HCT116 (cell line): ENCODE measurements at places on chromosomes 16 and 17.
A peak's percentile ranks its signal among the peaks of the same experiment; 100 is the strongest.

DNA sequence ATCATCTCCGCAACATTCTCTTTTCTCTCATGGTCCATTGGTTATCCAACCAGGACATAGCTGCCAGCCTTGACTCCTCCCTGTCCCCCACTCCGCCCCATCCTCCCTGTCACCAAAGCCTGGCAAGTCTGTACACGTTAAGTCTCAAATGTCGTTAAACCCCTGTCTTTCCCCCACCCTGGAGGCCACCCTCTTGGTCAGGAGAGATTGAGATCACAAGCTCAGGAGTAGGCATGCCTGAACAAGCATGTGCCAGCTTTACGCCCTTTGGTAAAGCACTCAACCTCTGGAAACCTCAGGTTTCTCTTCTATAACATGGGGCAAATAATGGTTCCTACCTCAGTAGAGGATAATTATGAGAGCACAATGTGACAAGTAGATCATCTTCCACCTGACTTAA lies 38.1 kb upstream of the CCL1 start:
- DNase-seq: no peak

GRCh38 chr16:3879887-3880564 lies 487 bp downstream of the CREBBP start:
- DNase-seq: no peak

DNA sequence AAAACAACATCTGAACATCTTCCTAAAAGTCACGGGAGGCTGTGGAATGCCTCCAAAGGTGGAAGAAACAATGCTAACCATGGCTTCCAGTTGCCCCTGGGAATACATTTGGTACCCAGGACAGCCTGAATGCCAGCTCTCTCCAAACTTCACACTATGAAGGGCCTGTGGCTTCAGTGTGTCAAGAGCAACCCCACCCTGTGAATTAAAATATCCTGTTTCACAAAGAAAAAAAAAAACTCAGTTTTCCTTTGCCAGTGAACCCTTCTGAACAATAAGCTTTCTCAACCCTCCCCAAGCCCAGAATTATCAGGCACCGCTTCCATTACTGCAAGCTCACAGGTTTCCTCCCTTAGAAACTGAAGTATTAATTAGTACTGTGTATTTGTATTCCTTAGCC lies 69.8 kb downstream of the SLC39A11 start:
- DNase-seq: no peak

DNA sequence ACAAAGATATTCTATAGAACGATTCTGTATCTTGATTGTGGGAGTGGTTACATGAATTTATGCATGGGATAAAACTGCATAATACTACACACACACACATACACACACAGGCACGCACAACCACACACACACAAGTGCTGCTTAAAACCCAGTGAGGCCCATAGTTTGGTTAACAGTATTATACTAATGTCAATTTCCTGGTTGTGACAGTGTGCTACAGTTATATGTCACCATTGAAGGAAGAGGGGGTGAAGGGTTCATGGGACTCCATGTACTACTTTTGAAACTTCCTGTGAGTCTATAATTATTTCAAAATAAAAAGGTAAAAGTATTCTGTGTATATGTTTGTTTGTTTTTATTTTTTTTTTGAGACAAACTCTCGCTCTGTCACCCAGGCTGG lies 8.1 kb downstream of the ZC3H7A start:
- no peak for DNase-seq

DNA sequence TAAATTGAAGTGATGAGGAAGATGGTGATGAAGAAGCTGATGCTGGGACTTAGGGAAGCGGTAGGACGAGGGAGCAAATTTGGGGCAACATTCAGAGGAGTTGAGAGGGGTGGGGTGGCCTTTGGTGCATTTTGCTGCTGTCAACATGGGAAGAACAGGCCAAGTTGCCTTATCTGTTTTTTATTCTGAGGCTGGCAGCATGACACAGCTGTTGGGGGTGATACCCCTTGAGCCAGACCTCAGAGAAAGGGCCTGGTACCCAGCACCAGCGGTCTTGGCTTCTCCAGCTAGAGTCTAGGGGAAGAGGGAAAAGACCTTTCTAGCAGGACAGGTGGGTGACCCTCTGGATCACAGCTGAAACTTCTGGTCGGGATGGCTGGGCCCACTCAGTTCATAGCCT lies 4.6 kb downstream of the IGFBP4 start:
- no peak for DNase-seq

GRCh38 chr17:79830763-79831264 lies 8.4 kb downstream of the CBX4 start:
- no peak for DNase-seq

DNA sequence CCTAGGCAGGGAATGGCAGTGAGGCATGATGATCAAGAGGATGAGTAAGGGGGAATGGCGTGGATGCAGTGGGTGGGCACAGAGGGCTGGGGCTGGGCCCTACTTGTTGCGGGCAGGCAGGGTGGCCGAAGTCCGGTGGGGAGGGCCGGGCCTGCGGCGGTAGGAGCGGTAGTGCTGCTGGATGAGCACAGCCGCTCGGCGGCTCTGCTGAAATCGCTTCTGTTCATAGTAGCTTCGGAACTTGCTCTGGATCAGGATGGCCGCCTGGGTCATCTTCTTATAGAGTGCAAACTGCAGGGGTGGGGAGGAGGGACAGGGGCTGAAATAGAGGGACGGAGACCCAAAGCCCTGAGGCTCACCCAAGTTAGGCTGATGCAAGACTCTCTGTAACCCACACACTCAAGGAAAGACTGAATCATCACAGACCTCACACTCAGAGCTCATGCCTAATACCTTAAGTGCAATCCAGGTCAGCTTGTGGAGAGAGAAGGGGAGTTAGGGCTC lies 1.5 kb upstream of the SPAG7 start:
- no peak for DNase-seq

DNA sequence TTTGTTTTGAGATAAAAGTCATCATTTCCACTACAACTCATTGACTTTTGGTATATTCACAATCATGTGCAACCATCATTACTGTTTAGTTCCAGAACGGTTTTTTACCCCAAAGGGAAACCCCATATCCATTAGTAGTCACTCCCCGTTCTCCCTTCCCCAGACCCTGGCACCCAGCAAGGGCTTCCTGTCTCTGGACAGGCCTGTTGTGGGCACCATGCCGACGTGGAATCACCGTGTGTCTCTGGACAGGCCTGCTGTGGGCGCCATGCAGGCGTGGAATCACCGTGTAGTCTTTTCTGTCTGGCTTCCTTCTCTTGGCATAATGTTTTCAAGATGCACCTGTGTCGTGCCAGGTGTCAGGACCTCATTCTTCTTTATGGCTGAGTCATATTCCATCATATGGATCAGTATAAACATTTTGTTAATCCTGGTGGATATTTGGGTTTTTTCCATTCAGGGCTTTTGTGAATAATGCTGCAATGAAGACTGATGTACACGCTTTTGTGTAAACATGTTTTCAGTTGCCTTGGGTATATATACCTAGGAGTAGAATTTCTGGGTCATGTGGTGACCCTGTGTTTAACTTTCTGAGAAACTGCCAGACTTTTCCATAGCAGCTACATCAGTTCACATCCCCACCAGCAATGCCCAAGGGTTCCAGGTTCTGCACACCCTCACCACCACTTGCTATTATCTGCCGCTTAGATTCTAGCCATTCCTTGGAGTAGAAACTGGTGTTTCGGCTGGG lies 19.1 kb downstream of the ENDOV start:
- DNase-seq: no peak

DNA sequence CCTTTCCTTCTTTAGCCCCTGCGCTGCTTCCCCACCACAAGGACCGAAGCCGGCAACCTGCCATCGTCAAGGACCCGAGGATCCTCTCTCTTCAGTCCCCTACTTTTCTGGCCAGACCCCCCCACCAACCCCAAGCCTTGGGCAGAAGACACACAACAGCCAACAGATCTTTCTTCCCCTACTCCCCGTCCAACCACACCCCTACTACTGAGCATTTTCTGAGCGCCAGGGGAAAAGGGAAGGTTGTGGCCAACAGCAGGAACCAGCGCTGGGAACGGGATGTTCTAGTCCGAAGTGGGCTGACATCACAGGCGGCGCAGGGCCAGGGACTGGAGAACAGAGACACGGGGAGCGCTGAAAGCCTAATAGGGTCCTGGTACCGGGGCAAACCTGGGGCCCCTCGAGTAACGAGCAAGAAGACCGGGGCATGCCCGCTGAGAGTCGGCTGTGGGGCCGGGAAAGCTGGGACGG lies 528 bp downstream of the PER1 start:
- DNase-seq: no peak

DNA sequence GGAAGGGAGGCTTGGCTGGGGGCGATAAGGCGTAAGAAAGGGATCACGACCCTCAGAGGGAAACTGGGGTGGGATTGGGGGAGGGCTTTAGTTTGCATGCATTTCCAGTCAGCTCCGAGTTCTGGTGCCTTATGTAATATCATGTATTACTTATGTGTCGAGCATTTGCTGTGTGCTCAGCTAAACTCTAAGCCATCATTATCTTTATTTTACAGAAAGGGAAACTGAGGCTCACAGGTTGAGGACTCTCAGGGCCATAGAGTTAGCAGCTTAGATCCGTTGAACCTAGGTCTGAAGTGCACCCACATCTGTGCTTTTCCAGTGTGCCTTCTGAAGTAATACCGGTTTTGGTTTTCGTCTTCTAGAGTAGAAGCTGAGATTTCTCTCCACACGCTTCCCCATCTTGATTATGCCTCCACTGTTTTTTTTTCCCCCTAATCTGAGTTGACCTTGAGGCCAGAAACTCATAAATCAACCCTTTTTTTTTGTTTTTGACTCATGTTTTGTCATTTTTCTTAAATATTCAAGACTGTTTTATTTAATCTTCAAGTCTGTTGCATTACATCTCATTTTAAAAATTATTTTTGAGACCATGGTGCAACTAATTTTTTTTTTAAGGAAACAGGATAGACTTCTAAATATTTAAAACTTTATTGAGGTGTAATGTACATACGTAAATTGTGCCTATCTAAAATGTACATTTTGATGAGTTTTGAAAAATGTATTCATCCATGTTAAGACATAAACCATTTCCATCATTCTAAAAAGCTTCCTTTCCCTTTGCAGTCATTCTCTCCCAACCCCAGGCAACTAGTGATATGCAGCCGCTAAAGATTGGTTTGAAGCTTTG lies 741 bp downstream of the CYB5B start:
- DNase-seq: no peak

- DNase-seq: peak; percentile 23
Measured at GRCh38 chr16:1363501-1364041, 11.8 kb downstream of the GNPTG start.

- DNase-seq: no peak
Measured at GRCh38 chr17:44071198-44071520, 624 bp downstream of the G6PC3 start.

DNA sequence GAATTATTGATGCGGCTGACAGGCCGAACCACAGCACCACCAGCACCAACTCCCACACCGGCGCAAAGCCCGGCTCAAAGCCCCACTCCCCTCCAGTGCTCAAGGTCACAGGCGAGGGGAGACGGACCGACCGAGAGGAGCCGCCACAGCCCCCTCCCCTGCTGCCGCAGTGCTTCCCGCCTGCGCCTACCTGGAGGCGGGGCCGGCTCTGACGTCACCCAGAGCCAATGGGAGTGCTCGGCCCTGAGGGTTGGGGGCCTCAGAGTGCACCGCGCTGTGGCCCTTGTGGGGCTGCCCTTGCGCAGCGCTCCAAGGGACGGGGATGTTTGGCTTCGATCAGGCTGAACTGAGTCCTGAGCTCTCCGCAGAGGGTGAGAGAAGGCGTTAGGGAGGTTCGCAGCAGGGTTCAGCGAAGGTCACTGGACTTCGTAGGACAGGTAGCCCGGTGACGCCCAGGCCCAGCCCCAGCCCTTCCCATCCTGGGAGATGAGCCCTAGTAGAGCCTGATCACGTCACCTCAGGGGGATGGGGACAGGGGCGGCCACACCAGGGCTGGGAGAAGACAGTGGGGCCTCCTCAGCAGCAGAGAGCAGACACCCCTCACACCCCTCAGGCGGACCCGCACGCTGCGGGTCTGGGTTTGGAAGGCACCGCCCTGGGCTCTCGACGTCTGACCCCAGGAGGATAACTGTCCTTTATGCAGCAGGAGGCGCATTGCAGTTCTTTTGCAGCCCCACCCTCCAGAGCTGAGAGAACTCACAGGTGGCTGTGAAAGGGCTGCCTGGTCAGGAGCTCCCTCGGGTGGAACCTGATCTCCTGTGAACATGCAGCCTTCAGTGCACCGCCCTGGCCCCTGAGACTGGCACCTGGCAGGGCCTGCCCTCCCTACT lies 1.5 kb downstream of the NDRG4 start:
- DNase-seq: no peak

DNA sequence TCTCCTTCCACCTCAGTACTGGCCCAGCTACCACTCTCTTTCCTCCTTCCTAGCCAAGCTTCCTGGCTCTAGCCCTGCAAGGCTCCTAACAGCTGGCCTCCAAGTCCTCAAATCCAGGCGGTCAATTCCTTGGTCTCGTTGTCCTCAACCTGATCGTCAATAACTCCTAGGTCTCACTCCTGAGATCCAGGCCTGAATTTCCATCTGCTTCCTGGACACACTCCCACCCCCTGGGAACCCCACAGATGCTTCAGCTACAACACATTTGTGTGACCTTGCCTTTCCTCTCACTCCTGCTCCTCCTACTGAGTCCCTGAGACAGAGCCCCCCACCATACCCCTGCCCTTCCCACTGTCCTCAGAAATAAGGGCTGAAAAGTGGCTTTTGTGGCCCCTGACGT lies 2.3 kb downstream of the ENKD1 start:
- no peak for DNase-seq

GRCh38 chr17:80053102-80053501 lies 16.7 kb downstream of the CCDC40 start:
- DNase-seq: no peak

GRCh38 chr16:7755347-7755882 lies 422.8 kb downstream of the RBFOX1 start:
- no peak for DNase-seq

GRCh38 chr17:81241648-81242420 lies 2.7 kb downstream of the NDUFAF8 start:
- no peak for DNase-seq

DNA sequence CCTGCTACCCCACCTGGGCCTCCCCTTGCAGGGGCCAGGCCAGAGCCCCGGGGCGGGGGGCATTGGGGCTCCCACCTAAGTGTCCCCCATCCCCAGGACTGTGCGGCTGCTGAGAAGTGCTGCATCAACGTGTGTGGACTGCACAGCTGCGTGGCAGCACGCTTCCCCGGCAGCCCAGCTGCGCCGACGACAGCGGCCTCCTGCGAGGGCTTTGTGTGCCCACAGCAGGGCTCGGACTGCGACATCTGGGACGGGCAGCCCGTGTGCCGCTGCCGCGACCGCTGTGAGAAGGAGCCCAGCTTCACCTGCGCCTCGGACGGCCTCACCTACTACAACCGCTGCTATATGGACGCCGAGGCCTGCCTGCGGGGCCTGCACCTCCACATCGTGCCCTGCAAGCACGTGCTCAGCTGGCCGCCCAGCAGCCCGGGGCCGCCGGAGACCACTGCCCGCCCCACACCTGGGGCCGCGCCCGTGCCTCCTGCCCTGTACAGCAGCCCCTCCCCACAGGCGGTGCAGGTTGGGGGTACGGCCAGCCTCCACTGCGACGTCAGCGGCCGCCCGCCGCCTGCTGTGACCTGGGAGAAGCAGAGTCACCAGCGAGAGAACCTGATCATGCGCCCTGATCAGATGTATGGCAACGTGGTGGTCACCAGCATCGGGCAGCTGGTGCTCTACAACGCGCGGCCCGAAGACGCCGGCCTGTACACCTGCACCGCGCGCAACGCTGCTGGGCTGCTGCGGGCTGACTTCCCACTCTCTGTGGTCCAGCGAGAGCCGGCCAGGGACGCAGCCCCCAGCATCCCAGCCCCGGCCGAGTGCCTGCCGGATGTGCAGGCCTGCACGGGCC lies 1.9 kb downstream of the WFIKKN1 start:
- DNase-seq: no peak
